ENCODE measurements at places on chromosomes 5 and 9.

GRCh38 chr9:125460883-125461635 lies 199.4 kb downstream of the GAPVD1 start:
- DNase-seq, result no peak

DNA sequence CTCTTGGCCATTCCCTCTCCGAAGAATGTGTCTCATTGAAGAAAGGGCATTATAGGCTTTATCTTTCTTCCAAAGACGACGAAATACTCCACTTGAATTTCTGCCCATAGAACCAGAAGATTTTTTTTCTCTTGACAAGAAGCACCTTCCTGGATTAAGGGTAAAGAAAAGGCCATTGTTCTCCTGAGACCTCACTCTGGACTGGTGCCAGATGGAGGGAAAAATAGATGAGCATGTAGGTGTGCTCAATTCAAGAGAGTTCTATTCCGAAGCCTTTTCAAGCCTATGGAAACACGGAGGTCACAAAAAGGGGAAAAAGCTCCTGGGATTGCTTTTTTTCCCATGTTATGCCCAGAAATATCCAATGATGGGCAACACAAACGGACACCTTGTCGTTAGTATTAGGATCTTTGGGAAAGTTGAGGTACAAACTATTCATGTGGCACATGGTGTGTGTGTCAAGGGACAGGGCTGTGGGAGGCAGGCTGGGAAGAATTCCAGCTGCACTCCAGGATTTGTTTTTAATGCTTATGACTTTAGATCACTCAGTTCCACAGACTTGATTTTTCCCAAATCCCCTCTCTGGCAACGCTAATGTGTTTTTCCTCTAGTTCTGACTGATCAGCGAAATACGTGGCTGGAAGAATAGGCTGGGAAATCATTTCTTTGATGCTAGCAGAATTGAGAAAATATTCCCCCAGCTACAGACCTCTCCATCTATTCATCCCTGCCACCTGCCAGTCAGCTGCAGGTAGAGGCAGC lies 89.9 kb downstream of the SIL1 start:
- DNase-seq, result no peak

GRCh38 chr5:10354048-10354872 lies 765 bp downstream of the MARCHF6 start:
- no peak for DNase-seq

DNA sequence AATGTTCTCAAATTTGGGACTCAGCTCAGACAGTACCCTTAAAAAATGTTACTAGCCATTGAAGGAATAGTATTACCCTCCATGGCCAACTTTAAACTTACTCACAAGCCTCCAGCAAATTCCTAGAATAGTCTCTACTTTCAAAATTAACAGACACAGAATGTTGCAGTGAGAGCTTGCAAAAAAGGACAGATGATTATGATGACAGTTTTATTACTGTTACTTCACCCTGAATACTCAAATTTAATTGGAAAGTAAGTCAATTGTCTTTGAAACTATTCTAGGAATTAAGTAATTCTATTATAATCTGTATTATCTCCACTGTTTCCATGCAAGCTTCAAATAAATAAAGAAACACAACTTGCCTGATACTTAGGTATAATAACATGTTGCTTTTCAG lies 288.3 kb downstream of the SLF1 start:
- DNase-seq, result no peak

DNA sequence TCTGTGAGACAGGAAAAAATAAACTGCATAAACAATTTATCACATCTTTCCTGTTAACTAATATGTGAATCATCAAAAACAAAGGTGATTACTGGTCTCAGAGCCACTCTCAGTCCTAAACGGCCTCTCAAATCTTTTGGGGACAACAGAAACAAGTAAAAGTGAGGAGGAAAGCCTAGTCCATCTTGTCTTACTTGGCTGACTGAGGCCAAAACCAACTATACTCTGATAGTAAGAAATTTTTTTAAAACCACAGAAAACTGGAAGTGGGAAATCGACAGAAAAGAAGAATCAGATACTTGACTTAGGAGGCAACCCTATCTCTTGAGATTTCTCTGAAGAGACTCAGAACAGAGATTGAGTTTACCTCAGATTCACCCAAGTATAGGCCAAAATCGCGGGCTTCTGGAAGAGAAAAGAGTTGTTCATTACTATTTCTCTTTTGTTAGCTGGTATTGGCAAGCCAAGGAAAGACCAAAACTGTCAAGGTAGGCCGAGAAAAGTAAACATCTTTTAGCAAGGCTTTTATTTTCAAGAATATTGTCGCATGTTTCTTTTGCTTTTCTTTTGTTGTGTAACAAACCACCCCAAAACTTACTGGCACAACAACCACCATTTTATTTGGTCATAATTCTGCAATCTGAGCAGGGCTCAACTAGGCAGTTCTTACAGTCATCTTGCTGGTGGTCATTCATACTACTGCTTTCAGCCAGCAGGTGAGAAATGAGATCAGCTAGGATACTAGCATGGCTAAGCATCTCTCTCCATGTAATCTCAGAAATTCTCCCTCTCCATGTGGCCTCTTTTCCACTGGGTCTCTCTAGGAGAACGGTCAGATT lies 46.1 kb downstream of the RFX3 start:
- DNase-seq, result no peak

DNA sequence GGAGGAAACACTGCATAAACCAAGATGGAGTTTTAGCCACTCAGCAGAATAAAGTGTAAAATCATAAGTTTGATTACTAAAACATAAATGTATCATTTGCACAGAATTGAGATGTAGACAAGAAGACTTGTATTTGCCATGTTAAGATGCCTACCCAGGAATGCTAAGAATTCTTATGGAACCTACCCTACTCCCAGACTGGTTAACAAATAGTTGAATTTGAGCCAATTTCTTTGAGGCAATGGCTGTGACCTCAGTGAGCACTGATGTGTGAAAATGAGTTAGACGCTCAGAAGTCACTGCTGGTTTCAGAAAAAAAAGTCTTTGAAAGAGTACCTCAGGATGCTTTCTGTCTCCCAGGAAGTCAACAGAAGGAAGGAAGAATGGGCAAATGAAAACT lies 95.6 kb downstream of the ESM1 start:
- DNase-seq, result no peak

GRCh38 chr5:109921735-109922380 lies 232.1 kb downstream of the MAN2A1 start:
- no peak for DNase-seq

DNA sequence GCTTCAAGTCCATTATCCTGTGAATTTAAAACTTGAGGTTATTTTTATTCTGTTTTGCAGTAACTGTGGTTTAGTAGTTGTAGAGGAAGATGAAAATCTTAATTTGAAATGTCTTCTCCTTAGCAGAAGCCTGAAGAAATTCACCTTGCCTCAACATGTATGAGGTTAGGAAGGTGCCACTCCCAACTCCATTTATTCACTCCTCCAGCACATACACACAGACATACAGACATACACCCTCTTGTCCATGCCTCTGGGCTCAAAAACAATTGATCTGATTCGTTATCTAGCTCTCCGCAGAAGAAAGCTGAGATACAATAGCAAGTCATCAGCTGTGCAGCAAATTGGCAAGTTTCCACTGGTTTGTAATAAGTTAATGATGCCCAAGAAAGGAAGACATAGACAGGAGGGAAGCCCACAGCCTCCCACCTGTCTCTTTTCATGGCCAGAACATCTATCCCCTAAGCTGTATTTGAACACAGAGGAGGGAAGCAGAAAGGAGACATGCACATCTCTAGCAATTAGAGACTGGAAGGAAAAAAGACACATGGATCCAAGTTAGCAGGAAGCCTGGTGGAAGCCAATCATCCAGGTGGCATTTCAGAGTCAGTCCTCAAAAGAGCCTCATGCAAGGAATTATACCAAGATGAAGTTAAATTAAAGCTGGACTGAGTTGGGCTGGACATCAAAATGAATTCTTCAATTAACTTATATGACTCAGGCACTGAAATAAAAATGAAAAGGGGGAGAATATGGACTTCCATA lies 257.9 kb downstream of the ASTN2 start:
- DNase-seq, result no peak

DNA sequence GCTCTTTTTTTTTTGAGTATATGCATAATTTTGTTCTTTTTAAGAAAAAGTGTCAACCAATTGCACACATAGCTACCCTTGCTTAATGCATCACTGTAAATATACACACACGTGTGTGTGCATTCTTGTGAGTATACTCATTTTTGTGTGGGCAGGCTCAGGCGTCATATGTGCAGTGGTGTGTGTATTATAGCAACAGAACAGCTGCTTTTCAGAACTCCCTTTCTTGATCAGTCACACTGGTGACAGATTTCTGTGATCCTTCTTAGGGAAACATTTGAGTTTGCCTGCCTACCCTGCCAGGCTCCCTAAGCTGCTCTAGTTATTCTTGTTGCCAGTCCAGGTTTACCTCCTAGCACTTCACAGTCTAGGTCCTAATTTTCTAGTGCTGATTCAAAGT lies 287.0 kb upstream of the SEMA6A start:
- no peak for DNase-seq

DNA sequence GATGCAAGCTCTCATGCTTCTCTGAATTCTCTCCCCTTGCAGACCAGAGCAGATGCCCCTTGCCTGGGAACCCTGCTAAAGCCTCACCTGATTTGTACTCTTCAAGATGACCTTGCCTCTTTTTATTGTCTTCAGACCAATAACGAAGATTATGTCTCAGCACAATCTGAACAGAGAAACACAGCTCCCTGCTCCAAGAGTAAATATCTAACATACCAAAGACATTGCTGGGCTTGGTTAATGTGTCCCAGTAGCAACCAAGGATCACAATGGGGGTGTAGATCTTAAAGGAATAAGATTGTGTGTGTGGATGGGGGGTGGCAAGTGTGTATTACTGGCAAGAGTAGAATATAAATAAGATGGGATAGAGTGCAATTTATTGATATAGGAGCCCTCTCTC lies 67.6 kb upstream of the LHFPL2 start:
- DNase-seq, result no peak

- no peak for DNase-seq
Measured at GRCh38 chr9:99430301-99430700, 208.2 kb downstream of the SEC61B start.

GRCh38 chr9:34452568-34452967 lies 5.8 kb downstream of the FAM219A start:
- DNase-seq, result no peak

- no peak for DNase-seq
Measured at GRCh38 chr9:93151097-93151784, 17.2 kb upstream of the NINJ1 start.

DNA sequence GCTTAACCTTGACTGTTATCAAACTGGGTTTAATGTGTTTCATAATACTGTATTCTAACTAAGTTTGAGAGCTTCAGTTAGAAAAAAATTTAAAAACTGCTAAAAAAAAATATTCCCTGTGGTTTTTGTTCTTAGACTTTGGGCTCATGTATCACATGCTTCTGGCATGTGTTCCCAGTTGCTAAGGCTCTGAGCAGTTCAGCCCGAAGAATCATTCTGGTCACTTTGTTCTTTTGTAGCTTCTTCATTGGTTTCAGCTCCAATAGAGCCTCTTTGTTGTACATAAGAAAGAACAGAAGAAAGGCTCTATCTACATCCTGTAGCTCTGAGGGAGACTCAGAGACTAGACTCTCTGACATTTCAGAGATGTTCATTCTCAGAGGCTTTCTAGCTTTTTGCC lies 25.6 kb downstream of the KCNN2 start:
- DNase-seq, result no peak

DNA sequence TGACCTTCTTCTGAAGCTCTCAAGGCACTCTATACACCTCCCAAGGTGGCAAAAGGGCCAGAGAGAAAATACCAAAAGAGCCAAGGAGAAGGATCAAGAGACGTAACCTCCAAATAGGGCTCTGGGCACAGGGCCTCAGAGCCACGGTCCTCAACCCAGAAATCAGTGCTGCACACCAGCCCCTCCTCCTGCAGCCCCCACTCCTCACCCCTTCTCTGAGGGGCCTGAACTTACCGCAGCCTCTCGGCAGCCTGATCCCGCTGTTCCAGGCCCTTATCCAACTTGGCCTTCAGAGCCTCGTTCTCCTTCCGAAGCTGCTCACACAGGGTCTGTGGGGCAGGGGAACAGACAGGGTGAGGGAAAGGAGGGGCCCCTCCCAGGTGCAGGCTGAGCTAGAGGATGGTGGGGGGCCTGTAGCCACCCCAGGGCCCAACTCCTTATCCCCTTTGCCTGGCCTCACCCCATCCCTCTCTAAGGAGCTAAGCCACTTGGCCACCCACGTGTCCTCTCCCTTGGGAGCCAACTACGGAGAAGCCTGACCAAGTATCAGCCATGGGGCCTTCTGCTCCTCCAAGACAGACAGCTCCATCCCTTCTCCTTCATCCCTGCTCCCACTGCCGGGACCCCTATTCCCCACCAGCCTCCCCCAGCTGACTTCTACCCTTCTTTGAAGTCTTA lies 28.8 kb downstream of the TNIP1 start:
- DNase-seq, result no peak

GRCh38 chr5:180862645-180863044 lies 1.6 kb upstream of the ZFP62 start:
- DNase-seq, result no peak

- DNase-seq, result no peak
Measured at GRCh38 chr5:116658141-116658540, 83.5 kb upstream of the SEMA6A start.

Data from omental fat pad (tissue), 4 donors.